ENCODE measurements at places on chromosomes 5 and 9.

GRCh38 chr9:125822160-125822559 lies 75.0 kb downstream of the PBX3 start:
- H3K4me1 ChIP-seq, result peaks cover 23% of the 10 kb centered on the region
- H3K27me3 ChIP-seq, result no peaks in the 10 kb centered on the region
- H3K4me3 ChIP-seq, result no peak overlapping the region
- DNase-seq, result no peak
- H3K27ac ChIP-seq, result no peak overlapping the region

DNA sequence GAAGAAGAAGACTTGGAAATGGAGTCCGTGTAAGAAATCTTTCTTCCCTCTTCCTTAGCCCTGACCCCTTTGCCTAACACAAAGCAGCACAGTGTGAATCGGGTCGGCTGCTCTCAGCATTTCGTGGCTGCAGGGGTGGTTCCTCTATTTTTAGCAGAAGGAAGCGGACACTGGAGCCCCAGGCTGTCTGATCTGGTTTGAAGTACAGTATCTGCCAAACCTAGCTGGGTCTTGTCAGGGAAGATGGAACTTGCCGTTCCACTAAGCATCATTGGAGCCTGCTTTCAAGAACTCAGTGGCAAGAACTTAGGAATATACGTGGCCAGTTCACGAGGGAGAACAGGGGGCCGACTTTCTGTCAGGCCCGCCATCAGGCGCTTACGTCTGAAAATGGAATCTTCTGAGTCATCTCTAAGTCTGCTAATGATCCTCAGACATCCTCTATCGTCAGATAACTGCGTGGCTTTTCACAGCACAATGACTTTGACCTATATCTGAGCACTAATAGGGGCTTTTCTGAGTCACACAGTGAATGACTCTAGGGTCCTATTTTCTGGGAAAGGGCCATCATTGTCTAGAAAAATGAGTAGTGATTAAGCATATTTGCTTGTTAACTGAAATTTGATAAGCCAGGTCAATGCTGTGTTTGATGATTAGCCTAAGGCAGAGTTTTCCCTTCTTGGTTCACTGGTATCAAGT lies 43.3 kb upstream of the NCS1 start:
- H3K4me1 ChIP-seq, result peaks cover 63% of the 10 kb centered on the region
- H3K4me3 ChIP-seq, result peak overlapping the region; percentile 71
- H3K27me3 ChIP-seq, result no peaks in the 10 kb centered on the region

- H3K27me3 ChIP-seq, result no peaks in the 10 kb centered on the region
- no peak for DNase-seq
- H3K36me3 ChIP-seq, result no peaks in the 10 kb centered on the region
- no peaks in the 10 kb centered on the region for H3K4me1 ChIP-seq
Observed at GRCh38 chr9:100590481-100590880, 12.6 kb downstream of the CAVIN4 start.

DNA sequence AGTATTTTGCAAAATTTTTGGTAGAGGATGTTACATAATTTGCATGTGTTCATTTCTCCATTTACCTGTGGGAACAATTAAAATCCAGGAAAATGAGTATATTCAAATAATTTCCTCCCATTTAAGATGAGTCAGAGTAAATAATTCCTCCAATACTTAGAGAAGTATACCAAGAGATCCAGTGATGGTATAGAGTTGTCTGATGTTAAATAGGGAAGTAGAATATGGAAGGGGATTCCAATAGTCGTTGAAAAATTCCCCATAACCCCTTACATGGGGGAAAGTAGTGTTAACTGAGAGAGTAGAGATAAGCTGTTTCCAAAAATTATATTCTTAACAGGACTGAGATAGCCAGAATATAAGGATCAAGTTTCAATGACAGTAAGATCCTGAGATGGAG lies 15.7 kb downstream of the CD274 start:
- no peak for DNase-seq
- no peak overlapping the region for H3K27ac ChIP-seq
- H3K27me3 ChIP-seq, result no peaks in the 10 kb centered on the region
- no peak overlapping the region for H3K4me3 ChIP-seq
- H3K36me3 ChIP-seq, result peaks cover 56% of the 10 kb centered on the region

DNA sequence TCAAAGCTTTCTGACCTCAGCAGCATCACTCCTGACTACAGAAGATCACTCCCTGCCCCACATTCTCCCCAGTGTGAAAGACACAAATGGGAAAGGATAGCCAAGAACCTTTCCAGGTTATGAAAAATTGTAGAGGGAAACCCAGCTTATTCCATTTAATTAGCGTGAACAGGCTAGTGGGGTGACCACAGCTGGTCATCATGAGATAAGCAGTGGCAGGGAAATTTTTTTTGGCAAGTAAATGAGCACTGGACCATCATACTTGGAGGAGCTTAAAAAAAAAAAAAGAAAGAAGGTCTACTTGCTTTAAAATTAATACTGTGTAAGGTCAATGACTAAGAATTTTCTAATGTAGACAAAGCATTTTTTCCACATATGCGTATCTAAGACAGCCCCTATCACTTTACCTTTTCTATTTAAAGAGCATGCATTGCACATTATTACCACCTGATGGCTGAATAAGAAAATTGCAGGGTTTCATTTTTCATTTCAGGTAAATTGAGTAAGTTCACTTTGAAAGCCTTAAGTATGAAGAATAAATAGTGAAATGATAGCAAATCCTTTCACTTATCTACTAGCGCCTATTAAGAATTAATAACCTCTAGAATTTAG lies 123.6 kb downstream of the ELAVL2 start:
- no peaks in the 10 kb centered on the region for H3K27me3 ChIP-seq
- H3K36me3 ChIP-seq, result no peaks in the 10 kb centered on the region
- no peak overlapping the region for H3K4me3 ChIP-seq
- DNase-seq, result no peak
- no peak overlapping the region for H3K27ac ChIP-seq

DNA sequence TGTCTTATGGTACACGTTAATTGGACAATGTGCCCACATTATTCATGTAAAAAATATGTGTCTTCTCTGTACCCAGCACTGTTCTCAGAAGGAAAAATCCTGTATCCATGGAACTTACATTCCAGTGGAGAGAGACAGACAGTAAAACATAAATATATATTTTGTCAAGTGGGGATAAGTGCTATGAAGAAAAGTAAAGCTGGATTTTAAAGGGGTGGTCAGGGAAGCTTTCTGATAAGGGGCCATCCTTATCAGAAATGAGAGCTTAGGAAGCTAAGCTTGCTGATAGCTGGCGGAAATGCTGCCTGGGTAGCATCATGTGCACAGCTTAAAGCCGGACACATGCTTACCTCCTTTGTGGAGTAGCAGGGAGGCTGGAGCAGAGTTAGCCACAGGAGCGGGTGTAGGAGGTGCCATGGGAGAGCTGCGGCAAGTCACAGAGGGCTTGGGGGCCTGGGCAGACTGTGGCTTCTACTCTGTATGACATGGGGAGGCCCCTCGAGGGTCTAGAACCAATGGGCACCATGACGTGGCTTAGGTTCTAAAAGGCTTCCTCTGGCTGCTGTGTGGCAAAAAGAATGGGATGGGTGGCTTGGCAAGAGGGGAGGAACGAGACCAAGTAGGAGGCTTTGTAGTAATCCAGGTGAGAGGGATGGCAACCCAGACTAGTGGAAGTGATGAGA lies 141.7 kb downstream of the FGF1 start:
- peaks cover 7% of the 10 kb centered on the region for H3K4me1 ChIP-seq
- DNase-seq, result no peak
- no peak overlapping the region for H3K4me3 ChIP-seq
- H3K36me3 ChIP-seq, result no peaks in the 10 kb centered on the region

DNA sequence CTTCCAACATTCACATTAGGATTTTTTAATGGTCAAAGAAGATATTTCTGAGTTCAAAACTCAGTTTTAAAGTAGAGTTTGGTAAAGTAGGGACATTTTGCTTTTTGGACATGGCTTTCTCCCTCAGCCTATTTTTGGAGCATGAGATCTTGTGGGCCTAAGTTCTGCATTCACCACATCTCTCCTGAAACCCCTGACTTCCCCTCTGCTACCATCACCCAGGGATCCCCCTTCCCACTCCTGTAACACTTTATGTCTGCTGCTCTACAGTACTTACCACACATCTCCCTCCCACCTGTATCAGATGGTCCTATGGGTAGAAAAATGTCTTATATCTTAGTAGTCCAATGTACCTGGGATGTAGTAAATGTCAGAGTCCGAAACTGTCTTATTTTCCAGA lies 48.2 kb upstream of the JAK2 start:
- no peaks in the 10 kb centered on the region for H3K27me3 ChIP-seq
- no peak overlapping the region for H3K4me3 ChIP-seq
- no peak for DNase-seq

- no peak overlapping the region for H3K27ac ChIP-seq
- H3K4me3 ChIP-seq, result no peak overlapping the region
- H3K4me1 ChIP-seq, result no peaks in the 10 kb centered on the region
- peaks cover 6% of the 10 kb centered on the region for H3K27me3 ChIP-seq
Observed at GRCh38 chr5:31783086-31783645, 144.2 kb downstream of the PDZD2 start.

DNA sequence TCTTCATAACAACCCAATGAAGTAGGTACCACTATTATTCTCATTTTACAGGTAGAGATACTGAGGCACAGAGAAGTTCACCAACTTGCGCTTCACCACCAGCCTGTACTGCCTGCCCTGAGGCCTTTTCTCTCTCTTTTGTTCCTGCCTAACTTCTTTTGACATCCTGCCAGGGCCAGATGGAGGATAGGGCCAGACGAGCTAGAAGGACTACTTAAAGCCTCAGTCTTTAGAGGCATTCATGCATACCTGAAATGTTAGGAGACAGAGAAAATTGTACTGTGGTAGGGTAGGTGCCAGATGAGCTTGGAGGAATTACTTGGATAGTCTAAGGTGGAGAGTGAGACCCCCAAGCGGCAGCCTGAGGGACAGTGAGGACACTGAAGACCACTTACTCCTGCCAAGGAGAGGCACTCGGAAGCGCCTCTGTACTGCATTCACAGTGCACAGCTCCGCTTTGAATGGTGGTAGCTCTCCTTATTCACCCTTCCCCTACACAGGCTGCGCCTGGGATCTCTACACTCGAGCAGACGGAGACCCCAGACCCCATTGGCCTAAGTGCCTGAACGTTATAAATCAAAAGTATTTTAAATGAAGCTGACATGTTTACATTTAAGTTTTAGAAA lies 6.2 kb upstream of the ORM1 start:
- DNase-seq, result no peak
- no peaks in the 10 kb centered on the region for H3K4me1 ChIP-seq
- H3K36me3 ChIP-seq, result no peaks in the 10 kb centered on the region
- no peak overlapping the region for H3K27ac ChIP-seq
- H3K4me3 ChIP-seq, result no peak overlapping the region

GRCh38 chr5:145856285-145856818 lies 16.5 kb downstream of the GRXCR2 start:
- DNase-seq, result no peak
- no peak overlapping the region for H3K27ac ChIP-seq
- no peak overlapping the region for H3K4me3 ChIP-seq
- H3K27me3 ChIP-seq, result peaks cover 1% of the 10 kb centered on the region

GRCh38 chr5:92552206-92553160 lies 1028.5 kb downstream of the NR2F1-AS1 start:
- H3K4me1 ChIP-seq, result no peaks in the 10 kb centered on the region
- no peaks in the 10 kb centered on the region for H3K27me3 ChIP-seq
- H3K36me3 ChIP-seq, result no peaks in the 10 kb centered on the region
- no peak overlapping the region for H3K4me3 ChIP-seq

- no peak overlapping the region for H3K4me3 ChIP-seq
- H3K27me3 ChIP-seq, result peaks cover 7% of the 10 kb centered on the region
- H3K36me3 ChIP-seq, result no peaks in the 10 kb centered on the region
- no peak overlapping the region for H3K27ac ChIP-seq
- no peak for DNase-seq
Observed at GRCh38 chr5:1001406-1002270, 7.0 kb upstream of the NKD2 start.

DNA sequence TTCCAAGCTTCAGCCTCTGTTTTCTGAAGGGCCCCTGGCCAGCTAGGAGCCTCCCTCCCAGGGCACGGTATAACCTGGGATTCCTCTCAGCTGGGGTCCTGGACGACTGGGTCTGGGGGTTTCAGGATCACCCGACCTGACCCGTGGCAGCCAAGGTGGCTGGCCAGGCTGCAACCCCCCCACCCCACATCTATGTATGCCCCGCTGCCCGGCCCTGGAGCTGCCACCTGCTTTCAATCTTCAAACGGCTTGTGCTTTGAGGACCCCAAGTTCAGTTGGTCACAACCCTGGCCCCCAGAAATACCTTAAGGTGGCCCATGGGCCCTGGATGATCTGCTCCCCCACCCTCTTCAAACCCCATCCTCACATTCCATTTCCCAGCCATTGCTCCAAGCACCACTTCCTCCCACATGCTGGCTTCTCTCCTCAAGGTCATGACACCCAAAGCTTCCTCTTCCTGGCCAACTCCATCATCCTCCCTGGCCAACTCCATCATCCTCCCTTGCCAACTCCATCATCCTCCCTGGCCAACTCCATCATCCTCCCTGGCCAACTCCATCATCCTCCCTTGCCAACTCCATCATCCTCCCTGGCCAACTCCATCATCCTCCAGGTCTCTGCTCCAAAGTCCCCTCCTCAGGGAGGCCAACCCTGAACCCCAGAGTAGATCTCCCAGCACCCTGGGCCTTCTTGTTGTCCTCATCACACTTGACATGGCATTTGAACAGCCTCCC lies 17.2 kb upstream of the TTLL11 start:
- H3K27me3 ChIP-seq, result peaks cover 18% of the 10 kb centered on the region
- H3K27ac ChIP-seq, result no peak overlapping the region
- no peaks in the 10 kb centered on the region for H3K4me1 ChIP-seq
- no peak for DNase-seq

GRCh38 chr9:135902655-135903357 lies 4.5 kb downstream of the CAMSAP1 start:
- peaks cover 9% of the 10 kb centered on the region for H3K36me3 ChIP-seq
- no peak overlapping the region for H3K27ac ChIP-seq
- no peak overlapping the region for H3K4me3 ChIP-seq
- peaks cover 31% of the 10 kb centered on the region for H3K4me1 ChIP-seq
- H3K27me3 ChIP-seq, result no peaks in the 10 kb centered on the region
- DNase-seq, result no peak

GRCh38 chr5:23139338-23140171 lies 286.4 kb upstream of the CDH12 start:
- no peak overlapping the region for H3K4me3 ChIP-seq
- no peaks in the 10 kb centered on the region for H3K4me1 ChIP-seq
- no peaks in the 10 kb centered on the region for H3K27me3 ChIP-seq
- no peak overlapping the region for H3K27ac ChIP-seq
- H3K36me3 ChIP-seq, result no peaks in the 10 kb centered on the region
- DNase-seq, result no peak

All from naive thymus-derived CD8-positive, alpha-beta T cell (primary cell).